ENCODE measurements at places on chromosomes 5 and 9.
A peak's percentile ranks its signal among the peaks of the same experiment; 100 is the strongest.

- no peak for DNase-seq
Observed at GRCh38 chr5:50292735-50293394, 148.2 kb downstream of the EMB start.

DNA sequence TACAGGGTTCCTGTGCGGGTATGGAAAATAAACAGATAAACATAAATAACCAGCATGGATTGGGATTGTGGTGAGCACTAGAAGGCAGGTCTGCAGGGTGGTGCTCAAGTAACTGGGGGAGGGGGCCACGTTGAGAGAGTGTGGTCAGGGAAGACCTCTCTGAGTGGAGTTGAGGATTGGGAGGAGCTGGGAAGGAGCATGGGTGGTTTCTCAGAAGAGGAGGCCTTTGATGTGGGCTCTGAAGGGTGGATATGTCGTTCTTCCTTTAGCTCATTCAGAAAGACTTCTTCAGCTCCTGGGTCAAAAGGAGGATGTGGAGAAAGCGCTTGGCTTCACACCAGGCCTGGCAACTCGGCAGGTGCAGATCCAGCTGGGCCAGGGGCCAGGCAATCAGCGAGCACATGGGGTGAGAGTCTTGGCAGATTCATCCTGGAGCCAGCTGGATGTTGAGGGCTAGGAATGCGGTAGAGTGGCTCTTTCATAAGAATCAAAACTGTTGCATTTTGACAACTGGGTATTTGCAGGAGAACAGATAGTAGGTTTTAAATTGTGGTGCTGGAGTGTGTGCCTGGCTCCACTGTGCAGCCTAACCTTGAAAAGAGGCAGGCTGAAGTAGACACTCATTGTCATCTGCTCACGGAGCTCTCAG, 71.7 kb downstream of the PCSK5 start:
- DNase-seq, result no peak

DNA sequence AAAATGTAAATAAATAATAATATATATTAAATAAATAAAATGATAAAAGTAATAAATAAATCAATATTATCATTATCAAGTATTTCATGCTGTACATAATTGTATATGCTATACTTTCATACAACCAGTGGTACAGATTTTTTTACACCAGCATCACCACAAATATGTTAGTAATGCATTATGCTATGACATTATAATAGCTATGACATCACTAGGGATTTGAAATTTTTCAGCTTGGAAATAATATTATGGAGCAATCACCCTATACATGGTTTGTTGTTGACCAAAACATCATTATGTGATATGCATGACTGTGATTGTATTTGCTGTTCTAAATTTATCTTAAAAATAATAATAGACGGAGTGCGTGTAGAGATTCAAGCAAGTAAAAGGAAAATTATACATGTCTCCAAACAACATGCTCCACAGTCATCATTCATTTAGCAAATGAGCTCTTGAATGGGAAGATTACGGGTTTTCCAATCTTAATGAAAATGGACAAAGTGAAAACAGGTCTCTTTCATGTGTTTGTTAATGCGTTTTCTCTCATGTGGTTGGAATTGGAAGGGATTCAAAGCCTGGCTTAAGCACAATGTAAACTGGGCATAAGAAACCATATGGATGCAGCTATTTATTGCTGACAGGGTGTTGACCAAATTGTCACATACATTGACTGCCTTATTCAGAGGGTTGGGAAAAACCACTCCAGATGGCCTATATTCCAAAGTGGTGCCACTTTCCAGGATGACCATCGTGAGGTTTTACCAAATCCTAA, 643.0 kb upstream of the RGMB start:
- no peak for DNase-seq

DNA sequence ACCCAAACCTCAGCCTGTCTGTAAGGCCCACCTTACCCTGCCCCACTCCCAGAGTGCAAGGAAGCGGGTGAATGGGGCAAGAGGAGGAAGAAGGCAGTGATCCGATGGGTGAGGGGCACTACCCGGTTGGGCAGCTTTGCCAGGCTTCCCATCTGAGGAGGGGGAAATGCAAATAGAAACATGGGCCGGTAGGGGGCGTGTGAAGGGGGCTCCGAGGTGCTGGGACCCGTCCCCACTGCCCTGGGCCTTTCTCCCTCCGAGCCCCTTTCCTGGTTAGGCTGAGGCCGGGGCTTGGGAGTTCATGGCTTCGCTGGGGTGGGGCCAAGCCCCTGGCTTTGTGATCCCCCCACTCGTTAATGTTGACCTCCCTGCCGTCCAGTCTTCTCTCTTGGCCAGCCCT, 23.6 kb upstream of the MYORG start:
- DNase-seq, result no peak

DNA sequence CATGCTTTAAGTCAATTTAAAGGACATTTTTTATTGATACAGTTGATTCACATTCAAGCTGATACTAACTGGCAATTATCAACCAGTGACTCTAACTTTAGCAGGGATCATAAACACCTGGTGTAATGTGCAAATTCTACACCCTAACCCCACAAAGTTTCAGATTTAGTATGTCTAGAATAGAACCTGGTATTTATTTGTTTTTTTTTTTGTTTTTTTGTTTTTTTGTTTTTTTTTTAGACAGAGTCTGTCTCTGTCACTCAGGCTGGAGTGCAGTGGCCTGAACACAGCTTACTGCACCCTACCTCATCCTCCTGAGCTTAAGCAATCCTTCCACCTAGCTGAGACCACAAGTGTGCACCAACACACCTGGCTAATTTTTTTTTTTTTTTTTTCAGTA, 311.2 kb upstream of the SEMA6A start:
- DNase-seq, result no peak

GRCh38 chr9:36625006-36625615, 52.4 kb downstream of the MELK start:
- no peak for DNase-seq

- DNase-seq, result no peak
Observed at GRCh38 chr5:108064302-108064701, 317.6 kb downstream of the FBXL17 start.

DNA sequence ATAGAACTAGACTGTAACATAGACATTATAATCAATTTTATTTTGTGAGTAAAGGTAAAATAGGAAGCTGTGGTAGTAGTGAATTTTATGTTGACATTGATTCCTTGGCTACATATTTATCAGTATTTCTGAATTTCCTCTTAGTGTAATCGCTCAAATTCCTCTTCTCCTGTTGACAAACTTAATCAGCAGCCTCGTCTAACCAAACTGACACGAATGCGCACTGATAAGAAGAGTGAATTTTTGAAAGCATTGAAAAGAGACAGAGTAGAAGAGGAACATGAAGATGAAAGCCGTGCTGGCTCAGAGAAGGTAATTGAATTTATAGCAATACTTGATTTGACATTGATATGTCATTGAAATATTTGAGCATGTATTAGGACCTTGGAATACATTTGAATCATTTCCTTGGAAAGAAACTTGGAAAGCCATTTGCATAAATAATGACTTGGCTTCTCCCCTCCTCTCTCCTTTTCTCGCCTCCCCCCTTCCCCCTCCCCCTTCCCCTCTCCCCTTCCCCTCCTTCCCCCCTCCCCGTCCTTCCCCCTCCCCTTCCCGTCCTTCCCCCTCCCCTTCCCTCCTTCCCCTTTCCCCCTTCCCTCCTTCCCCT, 75.5 kb downstream of the GPBP1 start:
- DNase-seq, result no peak

- no peak for DNase-seq
Observed at GRCh38 chr9:5895782-5896181, 5.1 kb downstream of the MLANA start.

- no peak for DNase-seq
Observed at GRCh38 chr5:15365070-15365469, 134.9 kb upstream of the FBXL7 start.

- no peak for DNase-seq
Observed at GRCh38 chr9:137275588-137276472, 1.7 kb upstream of the TOR4A start.

- no peak for DNase-seq
Observed at GRCh38 chr5:127002390-127002789, 28.0 kb downstream of the MARCHF3 start.

DNA sequence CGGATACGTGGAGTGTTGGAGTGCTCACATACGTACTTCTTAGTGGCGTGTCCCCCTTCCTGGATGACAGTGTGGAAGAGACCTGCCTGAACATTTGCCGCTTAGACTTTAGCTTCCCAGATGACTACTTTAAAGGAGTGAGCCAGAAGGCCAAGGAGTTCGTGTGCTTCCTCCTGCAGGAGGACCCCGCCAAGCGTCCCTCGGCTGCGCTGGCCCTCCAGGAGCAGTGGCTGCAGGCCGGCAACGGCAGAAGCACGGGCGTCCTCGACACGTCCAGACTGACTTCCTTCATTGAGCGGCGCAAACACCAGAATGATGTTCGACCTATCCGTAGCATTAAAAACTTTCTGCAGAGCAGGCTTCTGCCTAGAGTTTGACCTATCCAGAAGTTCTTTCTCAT, 73.5 kb upstream of the OTULINL start:
- no peak for DNase-seq

GRCh38 chr9:87346061-87346665, 151.5 kb upstream of the DAPK1 start:
- DNase-seq, result no peak

DNA sequence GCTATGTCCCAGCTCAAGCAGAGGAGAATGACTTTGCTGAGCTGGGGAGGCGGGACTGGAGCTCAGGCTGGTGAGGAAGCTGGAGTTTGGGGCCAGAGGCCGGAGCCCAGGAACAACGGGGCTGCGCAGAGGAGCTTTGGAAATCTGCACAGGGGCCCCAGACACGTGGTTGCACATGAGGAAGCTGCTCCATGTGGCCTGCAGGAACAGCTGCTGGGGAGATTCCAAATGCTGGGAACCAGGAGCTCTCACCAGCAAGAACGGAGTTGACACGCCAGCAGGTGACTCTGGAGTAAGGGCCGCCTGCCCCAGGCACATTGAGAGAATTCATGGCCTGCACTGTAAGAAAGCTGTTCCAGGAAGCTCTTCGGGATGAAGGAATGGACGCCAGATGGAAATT, 91.0 kb downstream of the OLFM1 start:
- no peak for DNase-seq

DNA sequence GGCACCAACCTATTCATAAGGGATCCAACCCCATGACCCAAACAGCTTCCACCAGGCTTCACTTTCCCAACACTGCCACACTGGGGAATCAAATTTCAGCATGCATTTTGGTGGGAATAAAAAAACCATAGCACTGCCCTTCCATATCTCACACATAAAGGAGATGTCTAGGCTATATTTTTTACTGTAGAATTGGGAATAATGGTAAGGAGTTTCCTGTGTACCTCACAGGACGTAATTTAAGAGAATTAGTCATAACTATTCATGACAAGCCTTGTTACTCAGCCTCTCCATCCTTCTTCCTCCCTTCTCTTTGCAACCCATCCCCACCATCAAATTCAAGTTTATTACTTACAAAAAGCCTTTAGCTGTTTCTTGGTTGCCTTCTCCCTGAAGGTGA, 352.1 kb downstream of the MLLT3 start:
- no peak for DNase-seq

- DNase-seq, result no peak
Observed at GRCh38 chr9:26271495-26272122, 593.4 kb upstream of the TUSC1 start.

- no peak for DNase-seq
Observed at GRCh38 chr9:75588808-75589207, 301.7 kb upstream of the PCSK5 start.

DNA sequence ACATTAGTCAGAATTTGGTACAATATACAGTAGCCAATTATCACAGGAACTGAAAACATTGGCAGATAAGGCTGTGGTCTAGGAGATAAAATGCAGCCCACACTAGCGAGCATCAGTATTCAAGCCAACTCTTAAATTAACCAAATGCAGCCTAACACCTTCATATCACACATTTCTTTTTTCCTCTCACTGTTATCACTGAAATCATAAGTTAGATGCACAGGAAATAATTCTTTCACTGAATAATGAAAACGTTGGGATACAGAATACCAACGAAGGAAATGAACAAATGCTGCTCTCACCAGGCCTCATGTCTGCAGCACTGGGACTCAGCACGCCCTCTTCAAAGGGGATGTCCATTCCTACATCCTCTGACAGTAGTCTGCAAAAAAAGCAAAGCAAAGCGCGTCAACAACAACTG, 109.1 kb upstream of the PCA3 start:
- no peak for DNase-seq

GRCh38 chr9:133887540-133888047, 104.5 kb downstream of the VAV2 start:
- DNase-seq, result no peak

DNA sequence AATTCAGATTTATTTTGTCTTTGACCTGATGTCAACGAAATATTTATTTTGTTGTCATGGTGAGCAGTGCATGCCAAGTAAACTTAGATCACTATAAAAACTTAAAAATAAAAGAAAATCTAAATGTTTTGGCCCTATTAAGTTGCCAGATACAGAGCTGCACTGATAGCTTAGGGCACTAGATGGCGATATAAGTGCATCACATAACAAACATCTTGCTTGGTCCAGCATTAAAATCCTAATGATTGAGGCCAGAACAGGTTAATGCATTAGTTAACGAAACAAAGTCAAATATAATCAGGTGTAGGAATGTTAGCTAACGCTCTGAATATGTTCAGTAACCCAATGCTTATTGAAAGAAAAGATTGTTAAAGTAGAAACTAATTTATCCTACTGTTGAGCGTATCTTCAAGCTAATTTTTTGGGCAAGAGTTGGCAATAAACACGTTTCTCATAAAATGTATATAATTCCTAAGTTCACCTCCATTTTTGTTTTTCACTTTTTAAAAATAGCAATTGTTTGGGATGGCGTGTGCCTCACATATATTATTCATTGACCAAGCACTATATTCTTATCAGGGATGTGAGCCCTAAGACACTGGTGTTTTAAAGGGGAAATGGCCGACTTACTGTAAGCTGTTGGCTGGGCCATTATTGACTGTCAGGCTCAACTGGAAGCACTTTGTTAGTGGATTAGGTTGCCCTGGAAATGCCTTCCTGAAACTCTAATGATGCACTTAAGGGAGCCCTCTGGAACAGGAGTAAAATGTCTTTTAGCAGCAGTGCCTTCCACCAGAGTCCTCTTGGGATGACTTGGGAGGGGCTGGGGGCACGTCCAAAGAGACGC, 33.3 kb downstream of the KCTD16 start:
- peak; percentile 32 for DNase-seq

- DNase-seq, result peak; percentile 80
Observed at GRCh38 chr5:142548739-142549275, 137.1 kb downstream of the FGF1 start.

DNA sequence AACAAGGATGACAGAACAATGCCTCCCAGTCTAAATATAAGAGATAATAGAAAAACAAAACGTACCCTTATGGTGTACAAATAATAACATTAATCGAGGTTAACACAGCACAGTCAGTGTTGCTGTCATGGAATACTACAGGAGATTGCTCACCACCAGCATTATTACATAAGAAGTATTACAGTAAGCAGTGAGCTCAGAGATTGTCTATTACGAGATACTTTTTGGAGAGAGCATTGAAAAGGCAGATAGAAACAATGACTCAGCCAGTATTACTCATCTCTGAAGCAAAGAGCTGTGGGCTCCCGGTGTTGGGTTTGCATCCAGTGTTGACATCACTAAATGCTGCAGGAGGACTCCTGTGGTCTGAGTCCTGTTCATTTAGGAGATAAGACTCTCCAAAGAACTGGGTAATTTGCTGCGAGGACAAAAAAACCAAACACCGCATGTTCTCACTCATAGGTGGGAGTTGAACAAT, 191.9 kb upstream of the SEMA6A start:
- DNase-seq, result peak; percentile 49

GRCh38 chr9:73037613-73038012, 84.8 kb upstream of the ALDH1A1 start:
- DNase-seq, result no peak

- no peak for DNase-seq
Observed at GRCh38 chr5:143036146-143036927, 266.2 kb downstream of the ARHGAP26 start.

GRCh38 chr9:133730994-133731715, 7.0 kb downstream of the SARDH start:
- no peak for DNase-seq
